ENCODE measurements at places on chromosomes 5 and 9.
A peak's percentile ranks its signal among the peaks of the same experiment; 100 is the strongest.

DNA sequence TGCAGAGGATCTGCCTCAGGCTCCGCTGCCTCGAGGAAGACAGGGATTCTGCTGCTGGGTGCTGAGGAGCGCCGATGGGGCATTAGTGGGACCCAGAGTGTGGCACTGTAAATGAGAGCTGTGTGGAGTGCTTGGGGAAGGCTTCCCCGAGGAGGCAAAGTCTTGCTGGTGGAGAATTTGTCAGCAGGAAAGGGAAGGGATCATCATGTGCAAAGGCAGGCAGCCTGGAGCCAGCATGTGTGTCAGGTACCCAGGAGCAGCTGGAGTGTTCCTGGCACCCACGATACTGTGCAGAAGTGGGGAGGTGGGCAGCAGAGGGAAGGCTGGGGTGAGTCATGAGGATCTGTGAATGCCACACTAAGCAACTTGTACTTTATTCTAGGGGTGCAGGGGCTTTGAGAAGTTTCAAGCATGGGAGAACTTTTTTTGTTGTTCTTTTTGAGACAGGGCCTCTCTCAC, 12.3 kb downstream of the B4GALT7 start:
- no peak for DNase-seq

DNA sequence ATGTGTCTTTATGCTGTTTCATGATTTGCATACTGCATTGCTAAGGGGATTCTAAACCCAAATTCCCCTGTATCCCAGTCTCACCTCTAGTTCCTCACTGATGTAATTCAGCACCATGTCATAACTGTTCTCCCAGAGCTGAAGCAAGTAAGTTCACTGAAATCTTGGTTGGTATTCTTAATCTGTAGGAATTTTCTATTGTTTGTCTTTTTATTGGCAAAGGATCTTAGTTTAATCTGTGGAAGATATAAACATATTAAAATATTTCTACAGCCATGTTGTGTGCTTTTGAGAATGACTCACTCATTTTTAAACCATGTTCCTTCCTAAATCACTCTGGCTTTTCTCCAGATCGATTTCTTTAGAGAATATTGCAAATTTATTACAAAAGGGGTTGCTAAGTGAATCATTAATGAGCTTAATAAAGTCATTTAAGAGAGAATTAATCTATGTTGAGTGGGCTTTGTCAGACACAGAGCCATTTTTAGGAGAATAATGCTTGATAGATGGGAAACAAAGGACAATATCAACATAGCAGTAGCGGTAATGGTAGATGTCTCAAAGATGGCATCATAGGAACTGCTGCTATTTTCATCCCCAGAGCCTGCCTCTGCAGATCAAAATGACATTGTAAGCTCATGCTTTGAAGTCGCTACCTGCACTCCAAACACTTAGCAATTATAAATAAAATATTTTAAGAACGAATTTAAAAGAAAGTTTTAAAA, 110.0 kb downstream of the ENC1 start:
- DNase-seq, result no peak

DNA sequence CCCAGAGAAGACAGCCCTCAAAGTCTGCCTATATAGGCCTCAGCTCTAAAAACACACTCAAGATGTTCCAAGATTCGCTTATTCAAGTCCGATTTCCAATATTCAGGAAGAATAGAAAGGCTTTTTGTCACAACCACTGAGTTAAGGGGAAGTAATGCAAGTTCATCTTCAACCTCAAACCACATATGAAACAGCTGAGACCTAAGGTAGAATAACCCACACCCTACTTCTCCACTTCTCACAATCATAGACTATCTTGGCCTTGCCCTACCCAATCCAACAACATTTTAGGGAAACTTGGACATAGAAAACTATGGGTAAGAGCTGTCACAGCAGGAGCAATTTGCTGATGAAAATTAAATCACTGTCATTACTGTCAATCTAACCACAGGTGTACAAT, 152.0 kb upstream of the LRRTM2 start:
- DNase-seq, result no peak

DNA sequence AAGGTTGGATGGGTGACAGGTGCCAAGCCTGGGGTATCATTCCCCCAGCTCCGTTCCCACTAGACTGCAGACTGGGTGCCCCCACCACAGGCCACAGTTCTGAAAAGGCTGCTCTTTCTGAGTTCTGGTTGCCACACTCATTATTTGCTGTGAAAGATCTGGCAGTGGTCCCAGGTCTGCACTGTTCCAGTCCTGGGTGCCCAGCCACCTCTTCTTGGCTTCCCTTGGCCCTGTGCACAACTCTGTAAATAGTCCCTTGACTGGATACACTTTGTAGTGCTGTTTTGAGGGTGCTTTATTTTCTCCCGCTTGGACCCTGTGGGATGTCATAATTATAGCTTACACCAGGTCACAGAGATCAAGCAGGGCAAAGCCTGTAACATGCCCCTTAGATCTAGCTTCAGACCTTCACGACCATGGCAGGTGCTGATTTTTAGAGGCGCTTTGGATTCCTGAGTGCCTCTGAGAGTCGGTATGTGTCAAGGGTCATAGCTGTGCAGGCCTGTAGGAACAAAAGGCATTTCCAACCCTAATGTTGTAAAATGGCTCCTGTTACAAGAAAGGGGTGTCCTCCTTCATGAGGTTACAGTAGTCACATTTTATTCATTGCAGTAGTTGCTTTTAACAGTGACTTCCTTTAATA, 344.9 kb downstream of the ICE1 start:
- DNase-seq, result no peak

GRCh38 chr5:135713161-135713915, 121.1 kb upstream of the SLC25A48 start:
- no peak for DNase-seq

- no peak for DNase-seq
These were observed 31.9 kb downstream of the FAM240B start for GRCh38 chr9:38687992-38688391.

DNA sequence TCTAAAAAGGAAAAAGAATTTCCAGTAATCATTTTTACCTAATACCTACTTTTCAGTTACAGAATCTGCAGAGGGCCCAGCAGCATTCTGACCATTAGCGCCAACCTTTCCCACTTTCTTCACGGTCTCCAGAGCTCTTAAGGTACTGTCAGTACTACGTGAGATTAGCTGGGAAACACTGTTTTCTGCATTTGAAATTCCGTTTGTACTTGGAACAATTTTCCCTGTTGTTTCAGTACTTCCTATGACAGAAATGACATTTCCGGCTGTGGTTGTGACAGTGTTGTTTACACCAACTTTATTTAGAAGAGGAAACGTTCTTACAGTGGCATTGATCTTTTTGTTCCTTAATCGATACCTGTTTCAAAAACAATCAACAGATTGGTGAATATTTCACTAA, 36.9 kb upstream of the PDCL start:
- no peak for DNase-seq

DNA sequence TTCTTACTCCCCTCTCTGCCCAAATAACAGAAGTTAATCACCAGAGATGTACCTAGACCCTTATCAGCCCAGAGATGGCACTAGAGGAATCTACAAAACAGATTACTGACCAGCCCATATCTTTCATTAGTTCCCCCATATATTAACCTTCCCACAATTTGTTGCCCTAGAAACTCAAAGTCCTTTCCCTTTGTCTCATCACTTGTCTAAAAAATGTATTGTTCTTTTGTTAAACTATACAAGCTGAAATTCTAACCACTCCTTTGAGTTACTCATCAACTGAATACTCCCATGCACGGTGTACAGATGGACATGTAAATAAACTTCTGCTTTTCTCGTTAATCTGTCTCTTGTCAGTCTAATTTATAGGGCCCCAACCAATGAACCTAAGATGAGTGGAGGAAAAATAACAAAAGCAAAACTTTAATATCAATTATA, 130.9 kb downstream of the CCDC192 start:
- no peak for DNase-seq

DNA sequence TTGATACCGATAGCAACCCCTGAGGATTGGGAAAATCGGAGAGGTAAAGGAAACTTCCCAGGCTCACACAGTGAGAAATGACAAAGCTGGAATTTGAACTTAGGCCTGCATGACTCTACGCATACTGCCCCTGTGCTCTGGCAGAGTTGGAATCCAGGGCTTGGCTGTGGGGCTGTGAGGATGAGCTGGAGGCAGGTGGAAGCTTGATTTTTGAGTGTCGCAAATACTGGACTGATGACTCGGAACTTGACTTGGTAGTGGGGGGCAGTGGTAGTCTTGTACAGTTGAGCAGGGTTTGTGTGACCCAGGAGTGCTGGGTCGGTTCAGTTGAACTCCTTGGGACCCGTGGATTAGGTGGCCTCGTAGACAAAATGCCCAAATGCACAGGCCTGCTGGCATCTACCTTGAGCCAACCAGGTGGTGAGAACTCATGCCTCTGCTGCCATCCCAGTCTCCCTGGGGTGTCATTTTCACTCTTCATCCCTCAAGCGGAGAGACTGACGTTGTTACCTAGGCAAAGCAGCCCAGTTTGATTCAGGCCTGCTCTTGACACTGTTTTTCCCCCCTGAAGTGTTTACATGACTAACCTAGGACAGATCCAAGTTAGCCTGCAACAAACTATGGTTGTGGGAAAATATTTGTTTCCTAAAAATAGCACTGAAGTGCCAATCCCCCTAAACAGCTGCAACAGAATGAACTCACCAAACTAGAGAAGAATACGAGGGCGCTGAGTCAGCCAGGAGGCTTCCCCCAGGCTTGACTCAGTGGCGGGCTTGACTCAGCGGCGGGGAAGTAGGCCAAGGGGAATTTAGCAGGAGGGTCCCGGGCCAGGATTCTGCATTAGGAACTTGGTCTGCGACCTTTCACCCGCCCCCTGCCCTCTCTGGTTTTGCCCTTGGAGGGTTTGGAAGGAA, 45.7 kb upstream of the ORM1 start:
- no peak for DNase-seq

DNA sequence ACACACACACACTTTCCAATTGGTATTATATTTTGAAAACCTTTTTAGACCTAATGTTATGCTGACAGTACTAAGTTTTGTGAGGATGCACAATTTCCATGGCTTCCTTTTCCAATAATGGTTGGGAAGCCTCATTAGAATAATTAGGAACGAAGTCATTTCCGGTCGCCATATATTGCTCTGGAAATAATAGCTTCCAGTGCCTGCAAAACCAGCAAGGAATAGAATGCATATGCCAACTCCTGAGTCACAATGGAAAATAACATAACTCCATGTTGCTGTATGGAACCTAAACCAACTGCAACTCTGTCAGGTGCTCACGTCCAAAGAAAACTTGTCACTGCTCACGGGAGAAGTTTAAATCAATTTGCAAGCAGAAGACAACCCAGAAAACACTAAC, 222.0 kb downstream of the EBF1 start:
- no peak for DNase-seq

GRCh38 chr9:86242071-86242470, 17.4 kb downstream of the C9orf153 start:
- no peak for DNase-seq

- DNase-seq, result peak; percentile 4
These were observed 274.3 kb upstream of the TRPC7 start for GRCh38 chr5:136639616-136640015.

DNA sequence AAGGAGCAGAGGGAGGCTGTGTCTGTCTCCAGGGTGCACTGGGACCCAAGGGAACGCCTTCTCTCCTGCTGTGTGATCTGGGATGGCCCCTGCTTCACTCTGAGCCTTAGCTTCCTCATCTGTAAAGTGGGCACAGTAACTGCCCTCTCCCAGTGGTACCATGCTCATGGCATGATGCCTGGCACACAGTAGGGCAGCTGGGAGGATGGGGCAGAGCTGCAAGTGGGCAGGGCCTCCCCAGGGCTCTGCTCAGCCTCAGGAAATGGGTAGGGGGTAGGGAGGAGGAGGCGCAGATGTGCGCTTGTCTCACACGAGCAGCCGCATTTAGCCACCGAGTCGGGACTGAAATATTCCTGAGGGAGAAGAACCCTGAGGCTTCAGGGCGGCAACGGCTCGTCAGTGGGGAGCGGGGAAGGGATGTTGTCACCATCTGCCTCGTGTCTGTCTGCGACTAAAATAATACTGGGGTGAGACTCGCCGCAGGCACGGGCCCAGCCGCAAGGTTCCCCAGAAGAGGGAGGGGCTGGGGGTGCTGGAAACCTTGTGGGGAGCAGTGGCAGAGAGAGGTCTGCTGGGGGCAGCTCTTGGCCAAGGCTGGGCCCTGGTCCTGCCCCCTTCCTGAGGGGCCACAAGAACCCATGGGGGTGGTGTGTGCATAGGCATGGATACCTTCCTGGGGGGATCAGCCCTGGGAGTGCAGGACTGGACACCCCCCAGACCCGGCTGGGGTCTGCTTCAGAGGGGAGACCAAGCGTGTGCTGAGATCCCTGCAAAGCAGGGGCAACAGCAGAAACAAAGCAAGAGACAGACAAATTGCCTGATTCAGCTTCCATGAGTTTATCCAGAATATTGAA, 55.2 kb upstream of the PSD2 start:
- DNase-seq, result no peak

- no peak for DNase-seq
These were observed 40.1 kb upstream of the GRHPR start for GRCh38 chr9:37382161-37382981.

- DNase-seq, result no peak
These were observed 1.4 kb downstream of the NCS1 start for GRCh38 chr9:130173666-130173983.

DNA sequence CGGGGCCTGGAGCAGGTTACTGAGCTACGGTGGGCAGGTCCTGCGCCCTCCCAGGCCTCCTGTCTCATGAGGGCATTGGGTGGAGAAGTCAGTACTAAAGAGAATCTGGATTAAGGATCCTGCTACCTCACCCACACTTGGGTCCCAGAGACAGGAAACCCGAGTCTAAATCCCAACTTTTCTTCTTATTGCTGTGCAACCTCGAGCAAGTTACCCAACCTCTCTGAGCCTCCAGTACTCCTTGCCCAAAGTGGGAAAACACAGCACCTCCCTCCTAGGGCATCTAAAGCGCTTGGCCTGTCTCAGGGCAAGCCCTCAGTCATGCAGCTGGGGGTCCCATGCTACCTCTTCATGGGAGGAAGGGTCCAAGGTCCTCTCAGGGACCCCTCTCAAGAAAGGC, 28.2 kb downstream of the ASS1 start:
- no peak for DNase-seq

- DNase-seq, result no peak
These were observed 231.1 kb upstream of the TBCA start for GRCh38 chr5:78007233-78007632.

DNA sequence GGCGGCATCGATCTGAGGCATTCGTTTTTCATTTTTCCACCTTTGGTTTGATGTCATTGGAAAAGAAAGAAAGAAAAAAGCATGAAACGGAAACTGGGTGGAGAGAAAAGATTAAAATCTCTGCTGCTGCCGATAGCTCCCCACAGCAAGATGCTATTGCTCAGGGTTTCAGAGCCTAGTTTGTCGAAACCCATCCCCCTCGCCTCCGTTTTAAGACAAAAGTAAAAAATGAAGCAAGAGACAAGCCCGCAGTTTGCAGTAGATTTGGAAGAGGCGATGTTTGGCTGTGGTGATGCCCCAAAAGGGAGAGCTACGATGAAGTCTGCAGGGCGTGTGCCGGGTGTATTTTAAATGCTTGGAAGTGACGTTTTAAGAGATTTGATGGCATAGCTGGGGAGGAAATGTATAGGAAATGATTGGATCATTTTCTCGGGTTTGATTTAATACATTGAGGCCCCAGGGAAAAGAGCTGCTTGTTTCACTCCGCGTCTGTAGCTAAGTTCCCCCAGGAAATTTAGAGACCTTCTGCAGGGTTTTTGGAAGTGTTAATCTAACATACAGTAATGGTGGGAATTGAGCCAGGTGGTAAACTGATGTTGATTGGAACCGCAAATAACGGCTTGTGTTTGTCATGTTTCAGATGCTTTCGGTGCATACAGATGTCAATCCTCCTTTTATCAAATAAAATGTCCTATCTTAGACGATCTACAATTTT, 909 bp downstream of the NDFIP1 start:
- DNase-seq, result peak; percentile 57
